SW480 (cell line): ENCODE measurements at places on chromosomes 13 and 19.

DNA sequence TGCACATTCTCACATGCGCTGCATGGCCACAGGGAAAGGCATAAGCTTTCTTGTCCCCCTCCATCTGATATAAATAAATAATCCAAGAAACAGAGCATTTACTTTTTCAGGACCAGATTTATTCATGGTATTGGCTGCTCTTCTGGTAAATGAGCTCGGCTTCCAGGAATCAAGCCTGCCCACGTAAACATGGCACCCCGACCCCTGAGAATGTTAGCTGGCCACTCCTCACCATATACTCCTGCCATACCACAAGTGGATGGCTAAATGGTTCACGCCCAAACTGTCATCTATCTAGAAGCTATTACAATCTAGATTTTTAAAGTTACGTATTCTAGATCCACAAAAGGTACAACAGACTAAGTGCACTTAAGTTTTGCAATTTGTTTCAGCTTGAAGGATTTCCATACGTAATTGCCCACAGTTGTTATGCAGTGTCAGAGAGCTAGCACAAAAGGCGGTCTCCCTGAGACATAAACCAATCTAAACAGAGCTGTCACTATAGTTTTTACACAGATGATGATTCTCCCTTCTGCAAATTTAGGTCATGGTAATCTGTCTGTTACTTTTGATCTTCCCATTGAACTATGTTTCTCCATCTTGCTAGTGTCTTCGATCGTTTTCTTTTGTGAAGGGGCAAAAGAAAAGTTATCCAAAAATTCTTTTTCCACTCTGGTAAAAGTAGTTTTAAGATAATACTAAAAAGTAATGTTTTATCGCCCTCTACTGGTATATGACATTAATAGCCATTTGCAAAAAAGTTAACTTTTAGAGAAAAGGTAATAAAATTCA lies 16.2 kb upstream of the FOXO1 start:
- DNase-seq: peak; percentile 35

GRCh38 chr13:99225078-99225477 lies 24.4 kb downstream of the UBAC2 start:
- no peak for DNase-seq

DNA sequence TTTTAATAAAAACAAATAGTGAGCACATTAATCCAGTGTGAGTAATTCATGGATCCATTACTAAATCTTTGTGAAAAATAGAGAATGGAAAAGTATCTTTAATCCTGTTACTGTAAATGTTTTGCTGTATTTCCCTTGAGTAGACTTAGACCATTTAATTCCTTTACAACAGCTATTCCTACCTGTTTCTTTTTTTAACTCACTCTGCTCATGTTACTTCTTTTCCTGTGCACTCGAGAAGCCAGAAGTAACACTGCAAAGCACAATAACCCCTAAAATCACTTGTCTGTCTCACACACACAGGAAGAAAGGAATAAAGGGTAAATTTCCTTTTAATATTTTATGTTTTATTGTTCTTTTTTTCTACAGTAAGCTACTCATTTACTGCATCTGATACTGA lies 244.3 kb downstream of the SHISA2 start:
- no peak for DNase-seq

DNA sequence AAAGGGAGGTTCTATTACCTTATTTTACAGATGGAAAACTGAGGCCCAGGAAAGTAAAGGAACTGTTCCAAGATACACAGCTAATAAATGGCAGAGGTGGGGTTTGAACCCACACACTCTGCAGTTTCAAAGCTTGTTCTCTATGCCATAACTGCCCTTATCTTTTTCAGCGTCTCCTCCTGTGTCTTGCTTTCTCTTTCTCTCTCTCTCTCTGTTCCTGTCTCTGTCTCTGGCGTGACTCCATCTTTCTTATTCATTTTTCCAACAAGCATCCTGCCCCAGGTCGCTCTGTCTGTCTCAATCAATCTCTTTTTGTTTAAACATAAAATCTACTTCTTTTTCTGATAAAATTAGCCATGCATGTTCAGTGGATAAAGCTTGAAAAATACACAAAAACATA lies 3.2 kb upstream of the IFNL4 start:
- no peak for DNase-seq

DNA sequence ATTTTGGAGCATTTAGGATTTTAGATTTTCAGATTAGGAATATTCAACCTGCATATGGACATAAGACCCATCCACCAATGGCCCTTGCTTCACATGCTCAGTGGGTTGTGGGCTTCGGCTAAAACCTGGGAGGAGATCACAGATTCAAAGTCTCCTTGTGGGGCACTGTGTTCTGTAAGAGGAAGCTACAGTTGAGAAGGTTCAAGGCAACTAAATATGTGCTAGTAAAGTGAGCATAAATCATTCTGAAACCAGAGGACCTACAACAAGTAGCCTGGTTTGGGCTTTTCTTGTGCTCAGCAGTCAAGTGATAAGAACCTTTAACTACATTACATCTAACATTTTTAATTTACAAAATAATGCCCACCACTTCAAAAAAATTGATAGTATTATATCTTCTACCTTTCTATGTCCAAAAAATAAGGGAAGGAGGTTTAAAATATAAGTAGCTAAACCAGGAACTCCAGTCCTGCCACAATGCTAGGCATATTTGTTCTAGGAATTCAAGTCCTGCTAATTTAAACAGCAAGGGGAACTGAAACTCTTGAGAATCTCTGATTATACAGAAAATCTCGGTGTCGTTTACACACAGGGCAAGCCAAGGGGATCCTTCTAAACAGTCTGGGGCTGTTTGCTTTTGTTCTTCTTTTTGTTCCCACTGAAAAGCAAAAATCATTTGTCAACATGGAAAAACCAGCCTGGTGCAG lies 36.6 kb downstream of the FOXO1 start:
- DNase-seq: no peak

- no peak for DNase-seq
Observed at GRCh38 chr19:13091400-13092157, 11.1 kb downstream of the LYL1 start.

- no peak for DNase-seq
Observed at GRCh38 chr19:45245334-45245787, at the start of gene EXOC3L2. Gene EXOC3L2 (minus strand): TSS chr19:45245407. CDS start chr19:45239045, 6,362 bp downstream.

GRCh38 chr13:33340631-33341030 lies 55.1 kb upstream of the STARD13 start:
- no peak for DNase-seq

DNA sequence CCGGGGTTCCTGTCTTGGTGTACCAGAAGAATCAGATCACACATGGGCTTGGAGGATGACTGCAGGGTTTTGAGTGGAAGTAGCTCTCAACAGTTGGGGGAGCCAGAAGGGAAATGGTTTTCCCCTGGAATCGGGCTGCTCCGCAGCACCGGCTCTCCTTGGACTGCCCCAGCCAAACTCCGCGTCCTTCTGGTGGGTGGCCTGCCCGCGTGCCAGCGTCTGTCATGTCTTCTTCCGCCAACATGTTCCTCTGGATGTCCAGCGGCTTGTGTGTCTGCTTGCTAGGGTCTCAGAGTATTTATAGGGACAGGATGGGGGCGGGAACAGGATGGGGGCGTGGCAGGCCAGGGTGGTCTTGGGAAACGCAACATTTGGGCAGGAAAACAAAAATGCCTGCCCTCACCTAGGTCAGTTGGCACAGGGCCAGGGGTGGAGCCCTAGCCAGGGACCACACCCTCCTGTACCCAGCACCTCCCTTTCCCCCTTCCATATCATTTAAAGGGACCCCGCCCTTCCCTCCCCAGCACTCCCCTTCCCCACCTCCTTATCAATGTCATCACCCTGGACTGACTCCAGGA lies 1.3 kb upstream of the ZNF30 start:
- DNase-seq: no peak

GRCh38 chr13:40207001-40207478 lies 459.4 kb downstream of the FOXO1 start:
- no peak for DNase-seq

- DNase-seq: peak; percentile 88
Observed at GRCh38 chr13:38952827-38953226, 37.8 kb downstream of the STOML3 start.

DNA sequence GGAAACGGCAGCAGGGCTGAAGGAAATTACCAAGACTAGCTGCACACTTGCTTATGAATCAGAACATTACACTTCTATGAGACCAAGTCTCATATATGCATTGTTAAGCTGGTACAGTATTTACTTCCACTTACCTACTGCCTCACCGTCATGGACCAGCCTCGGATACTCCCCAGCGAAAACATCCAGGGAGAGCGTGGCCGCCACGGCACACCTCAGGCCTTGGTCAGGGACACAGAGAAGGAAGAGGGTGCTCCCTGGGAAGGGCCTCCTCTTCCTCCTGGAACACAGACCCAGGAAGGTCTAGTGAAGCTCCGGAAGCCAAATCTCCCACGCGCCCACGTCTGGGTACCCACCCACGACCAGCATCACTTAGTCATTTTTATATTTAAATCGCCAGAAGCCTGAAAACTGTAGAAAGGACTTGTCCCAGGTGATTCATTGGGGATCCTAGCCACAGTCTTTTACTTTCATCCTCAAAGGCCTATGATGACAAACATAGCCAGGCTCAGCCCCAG lies 24.4 kb upstream of the MTIF3 start:
- no peak for DNase-seq

DNA sequence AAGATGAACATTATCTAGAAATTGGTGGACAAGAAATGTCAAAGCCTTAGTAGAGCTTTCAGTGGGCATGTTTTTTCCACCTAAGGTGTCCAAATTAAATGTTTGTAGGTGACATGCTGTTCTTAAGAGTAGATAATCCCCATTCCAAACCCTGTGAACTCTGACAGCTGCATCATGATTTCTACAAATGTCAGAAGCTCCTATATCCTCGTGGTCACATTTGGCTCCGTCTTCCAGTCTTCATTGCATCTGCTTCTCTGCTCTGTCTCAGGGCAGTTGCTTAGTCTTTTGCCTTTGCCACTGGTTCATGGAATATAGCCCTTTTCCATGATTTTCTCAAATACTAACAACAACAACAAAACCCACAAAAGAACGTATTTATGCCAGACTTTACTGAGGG lies 234.5 kb downstream of the DLEU7 start:
- DNase-seq: no peak

- peak; percentile 18 for DNase-seq
Observed at GRCh38 chr13:26785838-26786630, 25.4 kb upstream of the GPR12 start.

DNA sequence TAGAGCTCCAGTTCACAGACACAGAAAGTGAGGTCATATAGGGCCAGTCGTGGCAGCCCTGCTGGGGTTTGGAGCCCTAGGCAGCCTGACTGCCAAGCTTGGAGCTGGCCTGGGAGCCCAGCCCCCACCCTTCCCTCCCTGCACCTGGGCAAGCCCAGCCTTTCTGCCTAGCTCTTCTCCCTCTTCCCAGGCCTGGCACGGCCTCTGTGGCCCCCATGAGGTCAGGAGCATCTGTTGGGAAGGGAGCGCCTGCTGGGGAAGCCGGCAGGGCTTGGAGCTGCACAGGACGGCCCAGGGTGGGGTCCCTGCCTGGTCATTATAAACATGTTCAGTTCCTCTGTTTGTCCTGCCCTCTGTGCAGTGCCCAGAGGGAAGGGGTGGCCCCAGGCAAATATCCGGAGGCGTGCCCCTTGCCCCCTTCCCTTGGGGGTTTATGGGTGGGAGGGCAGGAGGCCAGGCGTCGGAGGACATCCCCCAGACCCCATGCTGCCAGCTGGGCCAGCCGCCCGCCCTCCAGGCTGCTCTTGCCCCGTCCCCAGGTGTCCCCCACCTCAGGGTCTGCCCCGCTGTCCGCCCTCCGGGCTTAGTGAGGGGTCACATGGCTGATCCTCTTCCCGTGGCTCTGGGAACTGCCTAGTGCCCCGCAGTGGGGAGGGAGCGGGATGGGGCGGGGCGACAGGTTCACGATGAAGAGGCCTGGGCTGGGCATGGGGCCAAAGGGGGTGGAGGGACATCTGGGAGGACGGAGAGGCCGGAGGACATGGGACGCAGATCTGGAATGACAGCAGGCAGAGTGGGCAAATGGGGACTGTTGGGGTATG lies 30.0 kb upstream of the NCCRP1 start:
- DNase-seq: no peak

GRCh38 chr13:47213047-47213446 lies 316.2 kb upstream of the HTR2A start:
- no peak for DNase-seq

GRCh38 chr19:13888281-13888680 lies 11.3 kb downstream of the NANOS3 start:
- DNase-seq: peak; percentile 34

GRCh38 chr13:98144027-98144741 lies 1.3 kb downstream of the FARP1 start:
- peak; percentile 28 for DNase-seq

DNA sequence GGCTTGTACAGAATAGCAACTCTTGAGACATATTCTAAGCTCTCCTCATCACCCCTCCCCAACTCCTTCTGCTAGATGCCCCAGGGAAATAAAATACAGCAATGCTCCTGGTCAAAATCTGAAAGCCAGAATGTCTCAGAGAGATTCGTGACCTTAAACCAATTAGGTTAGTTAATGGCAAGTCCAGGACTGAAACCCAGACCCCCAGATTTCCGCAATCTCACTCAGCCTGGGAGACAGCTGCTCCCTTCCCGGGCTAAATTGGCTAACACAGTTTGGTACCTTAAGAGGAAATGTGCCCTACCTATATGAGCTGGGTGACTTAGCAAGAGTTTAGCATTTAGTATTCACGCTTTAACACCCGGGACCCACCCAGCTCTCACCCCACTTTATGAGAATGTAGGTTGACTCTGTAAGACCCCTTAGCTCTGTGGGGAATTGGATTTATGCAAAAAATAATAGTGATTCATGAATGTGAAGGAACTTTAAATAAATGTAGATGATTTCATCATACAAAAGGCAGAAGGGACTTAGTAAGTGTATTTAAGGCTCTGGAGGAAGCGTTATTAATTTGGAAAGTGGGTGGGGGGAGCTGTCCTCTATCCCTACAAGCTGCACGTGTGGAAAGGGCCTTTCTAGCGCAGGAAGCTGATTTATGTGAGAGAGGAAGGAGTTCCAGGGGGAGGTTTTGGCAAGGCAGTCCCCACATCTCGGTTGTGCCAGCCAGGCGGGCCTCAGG lies 1.1 kb downstream of the DLEU7 start:
- DNase-seq: no peak

DNA sequence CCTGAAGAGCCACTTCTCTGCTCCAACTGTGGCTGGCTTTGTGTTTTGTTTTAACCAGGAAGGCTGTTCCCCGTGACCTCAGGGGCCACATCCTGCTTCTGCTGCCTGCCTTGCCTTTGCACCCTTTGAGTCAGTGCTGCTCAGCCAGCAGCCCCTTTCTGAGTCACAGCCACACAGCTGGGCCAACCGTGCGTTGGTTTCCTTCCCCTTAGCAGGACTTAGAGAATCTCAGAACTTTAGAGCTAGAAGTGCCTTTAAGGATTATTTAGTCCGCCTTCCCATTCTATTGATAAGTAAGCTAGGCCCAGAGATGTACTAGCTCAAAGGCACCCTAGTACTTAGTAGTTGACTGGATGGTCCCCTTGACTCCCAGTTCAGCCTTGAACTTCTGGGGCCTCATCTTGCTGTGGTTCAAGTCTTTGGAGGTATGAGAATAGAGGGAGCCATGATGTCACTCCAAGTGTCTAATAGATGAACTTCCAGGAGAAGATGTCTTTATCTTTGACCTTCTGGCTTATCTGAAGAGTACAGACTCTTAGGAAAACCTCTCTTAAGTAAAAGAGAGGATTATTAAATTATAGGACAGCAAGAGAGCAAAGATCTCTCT lies 8.0 kb downstream of the RGCC start:
- no peak for DNase-seq
